ENCODE measurements at places on chromosomes 4 and X. TPM values are rescaled to one million over a fixed set of nuclear protein-coding genes. Genes with fewer than 3 reads are reported as not detected.

- no peak for DNase-seq
Measured at GRCh38 chr4:80963051-80963450, 67.5 kb upstream of the BMP3 start.

DNA sequence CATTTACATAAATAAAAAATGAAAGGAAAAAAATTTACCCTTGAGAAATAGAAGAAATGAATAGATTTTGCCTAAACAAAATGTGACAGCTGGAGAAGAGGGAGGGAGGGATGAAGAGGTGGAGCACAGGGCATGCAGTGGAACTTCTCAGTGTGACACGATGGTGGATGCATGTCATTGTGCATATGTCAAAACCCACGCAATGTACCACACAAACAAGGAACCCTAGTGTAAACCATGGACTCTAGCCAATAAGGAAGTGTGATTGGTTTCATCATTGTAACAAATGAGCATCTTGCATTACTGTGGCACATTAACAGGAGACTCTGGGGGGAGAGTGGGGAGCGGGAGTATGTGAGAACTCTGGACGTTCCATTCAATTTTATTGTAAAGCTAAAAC is 58.6 kb downstream of the GATB start:
- no peak for DNase-seq

DNA sequence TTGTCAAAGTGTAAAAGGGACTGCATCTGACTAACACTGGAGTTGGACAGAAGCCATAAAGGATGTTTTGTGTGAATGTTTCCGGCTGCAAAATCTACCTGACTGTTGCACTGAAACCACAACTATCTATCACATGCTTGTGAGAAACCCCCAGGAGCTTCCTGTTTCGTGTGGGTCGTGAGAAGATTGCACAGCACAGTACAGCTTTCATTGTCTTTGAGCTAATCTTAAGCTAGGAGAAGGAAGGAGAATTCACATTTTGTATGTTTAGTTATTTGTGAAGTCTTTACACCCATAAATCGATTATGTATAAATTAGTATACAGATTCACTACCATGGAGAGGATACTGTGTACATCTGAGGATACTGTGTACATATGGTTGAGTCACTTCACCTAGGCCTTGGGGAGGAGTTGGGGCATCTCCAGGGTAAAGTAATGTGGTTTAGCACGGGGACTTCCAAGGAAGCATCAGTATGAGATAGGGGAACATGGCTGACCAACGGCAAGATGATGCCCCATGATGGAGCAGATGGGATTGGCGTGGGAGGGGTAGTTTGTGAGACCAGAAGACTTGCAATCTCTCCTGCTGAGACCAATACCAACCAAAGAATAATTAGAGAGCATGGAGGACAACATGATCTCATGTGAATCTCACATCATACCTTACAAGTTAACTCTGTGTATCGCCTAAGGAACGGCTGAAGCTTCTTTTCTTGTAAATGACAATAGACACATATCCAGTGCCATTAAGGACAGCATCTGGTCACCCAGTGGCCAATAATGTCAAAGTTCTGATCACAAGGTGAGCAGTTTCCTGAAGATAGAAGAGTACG is 43.1 kb upstream of the FAM9C start:
- DNase-seq: peak; percentile 89

Gene GYG2
- not detected for polyA plus RNA-seq
